ENCODE measurements at places on chromosomes 3 and 15.

DNA sequence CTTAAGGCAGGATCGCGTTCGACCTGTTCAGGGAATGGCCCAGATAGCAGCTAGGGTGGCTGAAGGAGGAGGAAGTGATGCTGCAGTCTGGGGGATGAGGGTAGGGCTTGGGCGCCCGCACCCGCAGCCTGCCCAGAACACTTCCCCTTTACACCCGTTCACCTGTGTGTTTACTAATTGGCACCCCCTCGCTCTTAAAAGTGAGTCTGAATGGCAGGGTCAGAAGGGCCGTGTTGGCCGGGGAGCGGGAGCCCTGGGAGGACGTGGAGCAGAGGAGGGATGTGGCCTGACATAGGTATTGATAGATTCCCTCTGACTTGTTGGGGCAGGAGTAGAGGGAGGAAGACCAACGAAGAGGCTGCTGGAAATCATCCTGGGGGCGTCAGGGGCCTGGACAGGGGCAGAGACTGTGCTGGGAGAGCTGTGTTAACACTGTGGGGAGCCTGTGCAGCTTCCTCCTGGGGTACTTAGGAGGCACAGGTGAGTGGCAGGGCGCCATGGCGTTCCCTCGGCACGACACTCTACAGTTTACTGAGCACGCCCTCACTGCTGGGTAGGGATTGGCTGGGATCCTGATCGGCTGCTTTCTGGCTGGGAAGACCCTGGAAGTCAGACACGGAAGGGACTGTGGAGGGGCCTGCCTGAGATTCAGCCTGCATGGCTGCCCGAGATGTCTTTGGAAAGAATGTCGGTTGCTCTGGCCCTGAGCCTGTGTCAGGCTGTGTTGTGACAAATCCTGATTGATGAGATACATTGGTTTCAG lies 51.7 kb downstream of the SLC6A6 start:
- no peak for DNase-seq

DNA sequence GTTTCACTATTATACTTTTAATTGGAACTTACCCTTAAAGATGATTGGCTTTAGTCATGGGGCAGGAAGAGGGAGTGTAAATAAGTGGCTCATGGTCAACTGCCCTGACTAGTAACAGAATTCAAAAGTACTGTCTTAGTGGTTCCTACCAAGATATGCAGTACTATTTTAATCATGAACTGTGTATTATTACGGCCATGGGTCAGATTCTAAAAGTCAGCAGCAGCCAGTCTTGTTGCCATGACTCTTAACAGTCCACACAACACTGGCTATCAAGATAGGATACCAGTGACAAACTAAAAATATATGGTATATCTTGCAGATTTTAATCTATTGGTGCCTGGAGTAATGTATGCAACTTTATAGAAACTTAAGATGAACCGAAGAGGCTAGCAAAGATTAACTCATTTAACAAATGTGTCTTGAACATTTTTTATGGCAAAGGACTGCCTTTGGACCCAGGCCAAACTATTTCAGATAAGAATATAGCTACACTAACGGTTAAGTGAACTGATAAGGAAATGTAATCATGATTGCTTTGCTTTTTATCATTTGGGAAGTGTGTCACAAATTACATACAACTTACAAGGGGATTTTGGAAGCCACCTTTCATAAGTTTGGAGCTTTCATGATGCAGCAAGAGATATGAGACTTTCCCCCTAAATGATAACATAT lies 163.7 kb downstream of the TCF12 start:
- no peak for DNase-seq

GRCh38 chr3:106120356-106120755 lies 251.5 kb upstream of the CBLB start:
- no peak for DNase-seq

- DNase-seq: no peak
Observed at GRCh38 chr15:41917767-41918430, 24.0 kb upstream of the SPTBN5 start.

DNA sequence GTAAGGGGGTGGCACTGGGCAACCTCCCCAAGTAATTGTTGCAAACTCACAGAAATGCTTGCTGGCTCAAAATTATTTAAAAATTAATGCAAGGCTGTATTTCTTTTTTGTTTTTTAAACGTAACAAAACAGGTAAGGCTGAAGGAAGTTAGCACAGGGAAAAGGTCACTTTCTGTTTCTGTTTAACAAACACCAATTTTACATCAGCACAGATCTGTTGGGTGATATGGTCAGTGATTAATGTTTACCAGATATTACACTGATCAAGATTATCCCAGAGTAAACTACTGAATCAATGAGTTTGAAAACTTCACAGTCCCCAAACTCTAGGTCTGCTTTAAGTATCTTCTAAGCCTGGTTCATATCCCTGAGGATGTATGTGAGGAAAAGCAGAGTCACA lies 558.0 kb downstream of the FOXP1 start:
- no peak for DNase-seq
